T follicular helper cell (primary cell): ENCODE measurements at places on chromosomes 2 and 18.
A peak's percentile ranks its signal among the peaks of the same experiment; 100 is the strongest.

GRCh38 chr2:241308267-241308666 lies 7.2 kb downstream of the HDLBP start:
- DNase-seq = no peak

GRCh38 chr2:71510196-71510807 lies 56.9 kb downstream of the DYSF start:
- DNase-seq = peak; percentile 58

DNA sequence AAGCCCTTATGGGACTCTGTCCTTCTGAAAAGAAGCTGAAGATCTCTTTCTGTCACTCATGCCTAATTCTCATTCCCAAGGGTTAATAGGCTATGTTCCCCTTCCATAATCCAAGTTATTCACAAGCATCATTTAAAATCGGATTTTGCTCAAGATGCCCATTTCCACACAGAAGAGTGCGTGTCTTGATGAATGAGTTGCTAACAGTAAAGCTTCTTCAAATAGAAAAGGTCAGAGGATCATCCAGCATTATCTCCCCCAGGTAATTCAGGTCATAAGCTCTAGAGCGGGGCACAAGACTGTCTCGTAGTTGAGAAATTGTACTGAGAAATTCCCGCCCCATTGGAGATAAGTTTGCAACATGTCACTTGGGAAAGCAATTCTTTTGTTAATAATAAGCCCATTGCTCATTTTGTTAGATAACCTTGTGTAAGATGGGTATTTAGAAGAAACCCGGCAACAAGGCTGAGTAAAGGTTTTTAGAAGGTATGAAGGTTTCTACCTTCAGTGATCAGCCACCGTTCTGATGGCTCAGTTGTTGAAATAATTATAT lies 290.7 kb upstream of the EPAS1 start:
- DNase-seq = no peak

DNA sequence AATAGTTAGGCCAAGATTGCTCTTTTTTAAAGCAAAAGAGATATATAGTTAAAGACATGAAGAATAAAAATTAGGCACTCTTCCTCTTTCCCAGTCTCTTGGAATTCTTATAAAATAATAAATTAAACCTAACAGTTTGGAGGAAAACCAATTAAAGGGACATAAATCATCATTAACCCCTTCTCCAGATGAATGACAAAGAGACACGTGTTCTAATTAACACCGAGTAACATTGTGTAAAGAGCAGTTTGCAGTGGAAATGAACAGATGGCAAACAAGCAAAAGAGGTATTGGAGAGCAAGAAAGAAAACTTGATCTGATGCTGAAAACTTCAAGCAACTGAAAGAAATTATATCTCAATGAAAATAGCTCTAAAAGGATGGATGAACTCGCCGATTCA lies 48.4 kb downstream of the BCL2 start:
- no peak for DNase-seq

DNA sequence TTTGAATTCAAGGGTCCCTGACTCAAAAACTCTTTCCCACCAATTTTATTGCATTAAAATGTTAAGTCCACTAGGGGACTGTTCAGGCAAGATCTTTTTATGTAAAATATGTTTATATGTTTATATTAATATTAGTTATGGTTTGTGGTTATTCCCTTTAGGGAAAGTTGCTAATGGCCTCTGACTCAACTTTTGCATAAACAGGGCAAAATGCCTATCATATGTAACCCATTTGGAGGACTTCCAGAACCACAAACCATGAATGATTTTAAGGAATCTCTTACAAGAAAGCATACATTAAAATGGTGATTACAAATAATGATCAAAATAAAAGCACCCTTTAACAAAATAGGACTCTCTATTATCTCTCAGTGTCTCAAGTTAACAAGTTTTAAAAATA lies 1484.5 kb upstream of the ZEB2 start:
- no peak for DNase-seq

GRCh38 chr2:86703704-86704361 lies 16.3 kb upstream of the RMND5A start:
- no peak for DNase-seq

- DNase-seq = no peak
Observed at GRCh38 chr18:51251625-51252024, 54.1 kb upstream of the MEX3C start.

DNA sequence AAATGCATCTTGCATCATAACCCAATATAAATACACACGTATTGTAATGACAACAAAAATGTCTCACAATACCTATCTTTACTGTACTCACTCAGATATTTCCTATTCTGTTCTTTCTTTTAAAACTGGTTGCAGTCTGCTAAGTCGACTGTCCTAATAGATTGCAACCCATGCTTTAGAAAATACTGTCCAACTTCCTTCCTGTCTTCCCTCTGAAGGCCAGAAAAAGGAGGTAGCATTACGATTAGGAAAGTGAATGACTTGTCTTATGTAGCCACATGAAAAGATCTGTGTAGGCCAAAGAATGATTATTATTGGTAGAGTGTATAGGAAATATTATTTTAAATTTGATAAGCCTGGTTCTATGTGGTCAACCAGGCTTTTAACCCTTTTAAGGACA lies 134.1 kb downstream of the FAM210A start:
- DNase-seq = no peak

GRCh38 chr2:145984580-145984979 lies 1464.7 kb upstream of the ZEB2 start:
- no peak for DNase-seq

DNA sequence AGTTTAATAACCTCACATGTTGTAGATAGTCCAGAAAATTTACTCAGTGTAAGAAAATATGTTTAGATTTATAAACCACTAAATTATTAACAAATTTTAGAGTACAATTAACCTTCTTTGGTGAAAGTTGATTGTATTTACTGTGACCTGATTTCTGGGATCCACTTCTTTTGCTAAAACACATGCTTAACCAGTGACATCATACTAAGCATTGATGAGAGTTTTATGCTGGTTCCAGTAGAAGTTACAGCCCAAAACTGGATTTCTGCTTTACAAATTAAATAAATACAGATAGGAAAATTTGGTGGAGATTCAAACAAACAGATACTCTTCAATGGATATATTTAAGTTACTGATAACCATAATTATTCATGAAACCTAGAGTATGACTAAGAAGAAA lies 40.9 kb downstream of the RBBP8 start:
- DNase-seq = no peak

- no peak for DNase-seq
Observed at GRCh38 chr2:238872628-238873380, 24.9 kb downstream of the TWIST2 start.

- DNase-seq = no peak
Observed at GRCh38 chr2:240895656-240896388, at the start of gene MAB21L4. MAB21L4 (minus strand) TSS chr2:240896156; CDS start chr2:240895997, 159 bp downstream.

DNA sequence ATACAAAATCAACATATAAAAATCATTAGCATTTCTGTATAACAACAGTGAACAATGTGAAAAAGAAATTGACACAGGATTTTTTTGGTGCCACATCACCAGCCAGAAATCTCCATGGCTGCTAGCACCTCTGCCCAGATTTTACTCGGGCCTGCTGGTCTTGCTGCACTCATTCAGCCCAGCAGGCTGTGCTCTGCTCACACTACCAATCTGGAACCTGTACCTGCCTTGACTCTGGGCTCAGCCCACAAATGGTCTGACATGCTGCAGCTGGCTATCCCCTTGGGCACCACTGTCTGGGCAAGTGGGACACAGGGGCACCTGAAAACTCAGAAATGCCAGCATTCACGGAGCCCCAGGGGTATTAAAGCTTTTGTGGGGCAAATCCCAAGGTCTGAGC lies 392.5 kb upstream of the NRXN1 start:
- DNase-seq = no peak

- DNase-seq = no peak
Observed at GRCh38 chr2:170098626-170099312, 79.2 kb upstream of the MYO3B start.

DNA sequence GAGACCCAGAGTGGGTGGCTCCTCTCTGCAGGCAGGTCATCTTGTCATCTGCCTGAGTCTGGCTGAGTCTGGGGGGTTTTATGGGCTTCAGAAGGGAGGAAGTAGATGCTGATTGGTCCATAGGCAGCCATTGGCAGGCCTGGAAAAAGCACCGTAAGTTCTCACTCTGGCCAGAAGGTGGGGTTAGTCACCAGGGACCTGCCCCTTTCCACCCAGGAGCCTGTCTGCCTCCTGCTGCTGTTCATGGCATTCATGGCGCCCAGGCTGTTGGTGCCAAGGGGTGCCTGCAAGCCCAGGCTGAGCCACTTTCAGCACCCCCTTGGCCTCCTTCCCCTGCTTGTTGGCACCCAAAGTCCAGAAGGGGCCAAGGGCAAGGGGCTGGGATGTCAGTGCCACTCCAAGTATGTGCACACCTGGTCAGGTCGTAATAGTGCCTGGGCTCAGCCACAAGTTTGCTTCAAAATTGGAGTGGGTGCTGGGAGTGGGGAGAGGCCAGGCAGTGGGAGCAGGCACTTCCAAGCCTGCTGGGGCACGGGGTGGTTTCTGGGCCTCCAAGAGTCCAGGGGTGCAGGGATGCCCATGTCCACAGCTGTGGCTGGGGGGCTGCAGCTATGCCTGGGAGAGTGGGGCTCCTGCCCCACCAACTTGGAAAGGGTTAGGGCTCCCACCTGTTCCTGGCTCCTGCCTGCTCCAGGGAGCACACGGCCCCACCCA lies 178.1 kb downstream of the FAM210A start:
- DNase-seq = no peak

GRCh38 chr18:45328296-45328695 lies 287.0 kb upstream of the SLC14A2 start:
- DNase-seq = no peak

- DNase-seq = no peak
Observed at GRCh38 chr18:65750389-65751154, at the start of gene CDH7. CDH7 (plus strand) TSS chr18:65751012; CDS start chr18:65762843, 11,831 bp downstream.

GRCh38 chr2:161703863-161704262 lies 79.6 kb downstream of the SLC4A10 start:
- no peak for DNase-seq

- DNase-seq = no peak
Observed at GRCh38 chr2:1546023-1546591, 132.8 kb downstream of the TPO start.

- DNase-seq = no peak
Observed at GRCh38 chr2:5740053-5740452, 47.9 kb downstream of the SOX11 start.

DNA sequence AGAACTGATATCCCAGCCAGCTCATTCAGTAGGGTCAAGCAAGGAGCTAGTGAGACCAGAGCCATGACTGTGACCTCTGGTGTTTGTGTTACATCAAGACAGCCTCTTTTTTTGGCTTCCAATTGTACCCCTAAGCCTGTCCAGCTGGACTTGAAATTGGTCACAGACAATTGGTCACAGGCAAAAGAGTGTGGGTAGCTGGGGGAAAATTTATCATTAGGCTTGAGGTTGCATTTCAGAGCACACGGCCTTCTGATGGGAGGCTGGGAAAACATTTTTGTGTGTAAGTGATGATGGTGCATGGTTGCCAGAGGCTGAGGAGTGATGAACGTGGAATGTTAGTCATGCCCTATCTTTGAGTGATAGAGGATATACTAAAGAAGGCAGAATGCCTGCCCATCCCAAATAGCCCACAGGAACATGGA lies 285.1 kb upstream of the SLC14A2 start:
- no peak for DNase-seq

GRCh38 chr18:63131106-63131958 lies 188.2 kb downstream of the BCL2 start:
- DNase-seq = peak; percentile 51
